Prostate gland (tissue), 2 donors: ENCODE measurements at places on chromosomes 12 and 14. TPM values are rescaled to one million over a fixed set of nuclear protein-coding genes. Genes with fewer than 3 reads are reported as not detected.

TMED10 gene
- 320 TPM for total RNA-seq

- no peak for DNase-seq
Measured at GRCh38 chr14:88568196-88568595, 5.4 kb downstream of the ZC3H14 start.

SLC2A3 gene
- 4.1 TPM for total RNA-seq

IGF1 gene
- total RNA-seq, result 35.6 TPM

GRCh38 chr12:120141336-120141735, 24.8 kb upstream of the RAB35 start:
- no peak for DNase-seq

DNA sequence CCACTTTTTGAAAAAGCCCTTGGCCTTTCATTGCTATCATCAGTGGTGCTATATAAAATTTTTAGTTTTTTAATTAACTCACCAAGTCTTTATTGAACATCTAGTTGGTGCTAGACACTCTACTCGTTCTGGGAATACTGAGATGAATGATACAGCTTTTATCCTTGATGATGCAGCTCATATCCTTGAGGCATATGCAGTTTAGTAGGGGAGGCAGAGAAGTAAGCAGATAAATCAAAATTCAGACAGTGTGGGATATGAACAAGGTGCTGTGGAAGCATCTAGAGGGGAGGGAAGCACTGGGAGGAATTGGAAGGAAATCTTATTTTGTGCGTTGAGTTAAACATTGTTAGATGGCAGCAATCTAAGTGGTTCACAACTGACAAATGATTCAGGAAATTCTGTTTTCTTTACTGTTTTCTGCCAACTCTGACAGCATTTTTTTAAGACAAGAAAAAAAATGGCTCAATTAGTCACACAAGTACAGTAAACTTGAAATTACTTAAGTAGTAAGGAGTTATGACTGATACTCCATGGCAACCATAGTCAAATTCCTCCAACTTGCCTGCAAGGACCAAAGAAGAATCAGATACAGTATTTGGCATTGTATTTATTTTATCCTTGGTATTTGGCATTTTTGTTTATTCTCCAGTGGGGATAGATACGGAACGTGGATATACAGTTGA, 119.2 kb downstream of the TMTC2 start:
- no peak for DNase-seq

DNA sequence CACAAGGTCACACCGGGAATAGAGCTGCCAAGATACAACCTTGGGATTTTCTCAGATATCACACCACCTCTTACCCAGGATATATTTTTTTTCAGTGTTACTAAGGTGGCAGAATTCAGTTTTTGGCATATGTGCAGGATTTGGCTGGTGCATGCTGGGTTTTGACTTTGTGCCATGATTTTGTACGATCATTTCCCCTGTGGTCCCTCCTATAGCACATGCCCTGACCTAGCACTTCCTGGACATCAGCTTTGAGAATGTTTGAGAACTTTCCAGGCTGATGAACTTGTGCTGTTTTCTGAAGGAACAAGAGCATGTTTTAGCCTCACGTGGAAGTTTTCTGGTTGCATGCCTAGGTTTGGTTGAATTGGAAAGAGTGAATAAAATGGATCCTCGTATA, 11.0 kb upstream of the TBPL2 start:
- DNase-seq, result no peak

DNA sequence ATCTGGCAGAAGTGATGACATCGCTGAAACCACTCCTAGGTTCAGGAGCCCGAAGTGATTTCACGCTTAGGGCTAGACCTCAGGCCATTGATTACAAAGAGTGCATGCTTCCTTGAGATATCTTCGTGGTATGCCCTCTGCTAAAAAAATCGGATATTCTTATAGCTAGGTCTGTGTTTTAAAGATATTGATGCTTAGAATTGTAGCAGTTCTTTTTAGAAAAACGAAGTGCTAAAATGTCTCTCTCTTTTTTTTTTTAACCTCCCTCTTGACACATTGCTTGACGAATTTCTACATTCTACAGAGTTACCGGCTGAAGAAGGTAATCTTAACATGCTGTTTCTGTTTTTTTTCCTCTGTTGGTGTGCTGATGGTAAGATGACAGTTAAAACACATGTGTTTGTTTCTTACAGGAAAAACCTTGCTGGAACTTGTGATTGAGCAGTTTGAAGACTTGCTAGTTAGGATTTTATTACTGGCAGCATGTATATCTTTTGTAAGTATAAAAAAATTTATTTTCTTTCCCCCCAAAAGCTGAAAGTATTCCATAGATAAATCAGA, 1.3 kb downstream of the ATP2A2 start:
- no peak for DNase-seq

DNA sequence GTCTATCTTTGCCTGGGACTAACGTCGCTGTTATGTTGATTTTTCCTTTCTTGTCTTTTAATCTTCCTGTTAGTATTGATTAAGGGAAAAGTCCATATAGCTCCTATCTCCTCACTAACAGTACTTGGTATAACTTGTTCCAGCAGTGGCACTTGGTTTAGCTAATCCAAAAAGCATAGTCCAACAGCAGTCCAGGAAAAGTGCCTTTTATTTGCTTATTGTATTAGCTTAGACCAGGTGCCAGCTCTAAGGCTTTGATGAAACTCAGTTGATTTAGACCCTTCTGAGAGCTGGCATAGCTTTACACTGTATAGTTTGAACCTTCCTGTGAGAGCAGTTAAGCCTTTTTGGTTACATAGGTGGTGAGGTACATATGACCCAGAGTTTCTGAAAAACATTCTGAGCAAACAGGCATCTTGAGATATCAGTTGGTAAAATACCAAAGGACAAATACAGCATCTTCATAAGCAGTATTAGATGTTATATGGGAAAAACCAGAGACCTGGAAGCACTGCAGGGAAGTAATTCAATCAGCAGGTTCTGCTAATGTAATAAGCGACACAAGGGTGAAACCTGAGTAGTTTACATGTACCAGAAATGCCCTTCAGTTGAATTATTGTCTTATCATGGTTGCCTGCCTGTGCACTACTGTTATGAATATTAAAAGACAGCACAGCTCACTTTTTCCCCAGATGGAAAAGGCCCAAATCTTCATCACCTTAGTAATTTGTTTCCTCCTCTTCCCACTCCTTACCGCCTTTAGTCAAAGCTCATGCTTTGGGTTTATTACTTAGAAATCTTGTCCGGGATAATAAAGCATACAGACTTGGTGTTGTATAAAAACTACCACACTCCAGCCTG, 13.0 kb downstream of the PELI2 start:
- DNase-seq, result no peak

DNA sequence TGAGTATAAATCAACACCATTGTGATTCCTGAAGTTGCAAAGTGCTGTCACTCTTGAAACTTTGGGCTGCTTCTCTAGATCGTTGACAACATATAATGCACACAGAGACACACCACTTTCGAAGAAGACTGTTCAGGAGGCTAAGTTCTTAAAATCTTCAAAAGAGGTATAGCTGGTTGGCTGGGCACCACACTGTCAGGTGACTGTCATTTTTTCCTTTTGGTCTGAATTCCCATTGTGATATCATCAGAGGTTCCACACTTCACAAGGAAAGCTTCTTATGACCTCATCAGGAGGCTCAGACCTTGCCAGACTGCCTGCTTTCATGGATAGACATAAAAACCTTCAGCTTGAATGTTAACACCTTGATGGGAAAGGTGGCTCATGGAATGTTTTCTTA, at the start of the genes CAPZA3 and PLCZ1:
TSS of gene CAPZA3 (plus strand) at position 301 of the 400 bp plus-strand sequence. CDS start 150 bp downstream, outside the sequence.
TSS of gene PLCZ1 (minus strand) at position 194 of the 400 bp plus-strand sequence. CDS start 641 bp downstream, outside the sequence.
- DNase-seq, result no peak

DNA sequence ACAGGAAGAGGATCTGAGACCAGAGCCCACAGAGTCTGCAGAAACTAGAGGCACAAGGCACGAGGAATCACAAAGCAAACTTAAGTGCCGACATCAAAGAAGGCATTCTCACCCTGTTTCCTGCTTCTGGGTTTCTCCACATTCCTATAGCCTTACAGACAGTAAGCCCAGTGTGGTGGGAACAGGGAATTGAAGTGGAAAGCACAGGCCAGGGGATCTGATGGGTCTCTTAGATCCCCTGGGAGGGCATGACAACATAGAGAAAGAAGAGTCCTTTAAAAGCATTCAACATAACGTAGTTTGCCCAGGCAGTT, 75.6 kb upstream of the FRMD6 start:
- no peak for DNase-seq

DNA sequence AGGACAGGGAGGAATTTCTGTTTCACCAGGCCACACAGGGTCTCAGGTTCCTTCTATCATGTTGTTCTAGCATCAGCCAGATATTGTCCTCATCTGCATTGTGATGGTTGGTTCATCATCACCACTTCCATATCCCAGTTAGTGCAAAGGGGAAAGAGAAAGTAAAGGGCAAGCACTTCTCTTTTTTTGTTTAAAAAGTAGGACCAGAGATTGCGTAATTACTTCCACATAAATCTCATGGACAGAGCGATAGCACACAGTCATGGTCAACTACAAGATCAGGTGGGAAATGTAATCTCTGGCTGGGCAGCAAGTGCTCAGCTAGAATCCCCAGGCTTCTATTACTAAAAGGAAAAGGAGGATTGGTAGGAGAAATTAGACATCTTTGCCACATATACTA, 155.1 kb downstream of the KIF21A start:
- DNase-seq, result no peak

- DNase-seq, result no peak
Measured at GRCh38 chr14:85873006-85873405, 343.1 kb downstream of the FLRT2 start.

DNA sequence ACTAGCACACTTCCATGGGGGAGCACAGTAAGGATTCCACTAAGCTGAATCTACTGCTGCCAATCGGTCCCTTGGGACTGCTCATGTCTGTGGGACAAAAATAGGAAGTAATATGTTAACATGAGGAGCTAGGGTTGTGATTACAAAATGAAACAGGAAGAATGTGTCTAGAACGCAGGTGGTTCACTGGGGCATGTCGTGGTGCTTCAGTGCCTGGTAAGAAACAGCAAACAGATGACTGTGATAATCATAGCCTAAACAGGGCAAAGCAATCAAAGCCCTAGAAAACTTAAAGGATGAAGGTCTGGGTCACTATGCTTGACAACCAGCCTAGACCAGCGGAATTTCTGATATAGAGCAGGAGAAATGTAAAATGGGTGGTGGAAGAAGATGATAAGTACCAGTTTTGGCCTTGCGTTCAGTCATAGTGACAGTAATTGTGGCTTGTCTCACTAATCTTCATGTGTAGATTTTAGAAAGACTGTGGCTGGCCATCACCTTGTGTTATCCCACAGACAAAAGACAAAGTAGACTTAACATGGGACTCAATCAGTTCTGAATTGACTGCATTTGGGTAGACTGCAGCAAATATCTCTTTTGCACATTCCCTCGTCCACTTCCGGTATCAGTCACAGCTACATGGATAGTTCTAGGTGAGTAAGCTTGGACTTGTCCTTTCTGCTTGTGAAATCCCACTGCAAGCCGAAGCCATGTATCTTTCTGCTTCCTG, 51.4 kb downstream of the WASHC3 start:
- no peak for DNase-seq

DNA sequence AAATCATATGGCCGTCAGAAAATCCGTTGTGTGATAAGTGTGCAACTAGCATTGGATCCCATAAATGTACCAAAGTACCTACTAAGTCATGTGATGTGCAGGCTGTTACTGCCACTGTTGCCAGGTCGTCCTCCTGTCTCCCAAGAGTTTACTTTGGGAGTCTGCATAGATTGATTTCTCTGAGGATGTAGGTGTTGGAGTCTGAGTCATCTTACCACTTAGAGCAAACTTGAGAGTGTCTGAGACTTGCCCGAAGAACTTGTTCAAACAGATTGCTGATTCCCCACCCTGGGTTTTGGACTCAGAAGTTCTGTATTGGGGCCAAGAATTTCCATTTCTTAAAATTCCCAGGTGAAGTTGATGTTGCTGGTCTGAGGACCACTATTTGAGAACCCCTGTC, 11.4 kb downstream of the TMX1 start:
- DNase-seq, result no peak

- no peak for DNase-seq
Measured at GRCh38 chr12:115946092-115946491, 331.4 kb downstream of the MED13L start.

GUCY2C gene
- total RNA-seq, result not detected

PACS2 gene
- 124 TPM for total RNA-seq

ASCL1 gene
- total RNA-seq, result 0.34 TPM

HDAC7 gene
- 39.5 TPM for total RNA-seq

DCN gene
- 104 TPM for total RNA-seq

DNA sequence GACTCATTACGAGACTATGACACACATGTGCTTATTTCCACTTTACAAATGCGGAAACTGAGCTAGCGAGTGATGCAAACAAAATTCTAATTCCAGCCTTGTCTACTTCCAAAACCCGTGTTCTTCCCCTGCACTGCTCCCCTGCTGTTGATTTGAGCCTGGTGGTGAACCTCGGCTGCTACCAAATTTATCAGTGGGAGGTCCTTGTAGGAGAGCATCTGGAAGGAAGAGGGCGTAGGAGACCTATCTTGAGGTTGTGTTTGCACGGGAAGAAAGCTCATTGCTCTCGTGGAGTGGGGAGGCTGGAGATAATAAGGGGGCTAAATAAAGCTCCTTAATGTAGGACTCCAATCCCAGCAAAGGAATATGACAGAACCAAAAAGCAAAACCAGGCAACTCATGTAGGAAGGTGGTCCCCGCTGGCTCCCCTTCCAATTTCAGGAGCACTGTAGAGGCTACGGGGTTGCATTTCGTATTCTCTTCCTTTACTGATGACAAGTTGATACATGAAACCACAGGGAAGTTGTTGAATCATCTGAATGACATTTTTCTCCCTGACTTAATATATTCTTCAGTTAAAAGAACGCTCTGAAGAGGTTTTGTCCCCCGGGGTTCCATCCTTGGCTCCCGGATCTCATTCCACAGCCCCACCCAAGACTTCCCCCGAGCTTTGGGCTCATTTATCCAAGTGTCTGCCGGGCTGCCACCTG, 52.6 kb downstream of the FZD10 start:
- no peak for DNase-seq

DNA sequence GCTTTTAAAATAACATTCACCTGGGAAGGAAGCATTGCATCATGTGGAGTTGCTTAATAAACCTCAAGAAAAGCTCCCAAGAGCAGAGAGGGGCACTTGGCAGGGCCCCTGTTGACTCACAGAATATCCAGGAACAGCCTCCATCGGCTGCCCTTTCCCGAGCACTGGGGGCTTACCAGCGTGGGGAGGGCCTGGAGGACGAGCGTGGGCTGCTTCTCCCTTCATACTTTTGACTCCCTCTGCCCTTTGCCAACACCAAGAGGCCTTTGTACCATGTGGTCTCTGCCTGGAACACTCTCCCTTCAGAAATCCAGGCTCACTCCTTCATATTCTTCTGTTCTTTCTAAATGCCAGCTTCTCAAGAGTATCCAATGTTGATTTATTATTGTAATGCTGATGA, 492.1 kb upstream of the TMEM132C start:
- DNase-seq, result no peak

- no peak for DNase-seq
Measured at GRCh38 chr14:51682411-51682810, 30.7 kb downstream of the FRMD6 start.
